ENCODE measurements at places on chromosomes 3 and 15. TPM values are rescaled to one million over a fixed set of nuclear protein-coding genes. Genes with fewer than 3 reads are reported as not detected.

Gene AGTR1
- total RNA-seq: 15.6 TPM

Gene LRIG1
- total RNA-seq: 4.9 TPM

Gene ASB14
- total RNA-seq: not detected

Gene RHCG
- not detected for total RNA-seq

Gene DTWD1
- total RNA-seq: 34.8 TPM

Gene TM4SF1
- 223 TPM for total RNA-seq

Gene BMF
- 10.6 TPM for total RNA-seq

Gene CCR3
- not detected for total RNA-seq

Gene RTP1
- total RNA-seq: not detected

Gene FETUB
- not detected for total RNA-seq

Gene FBXL22
- 0.12 TPM for total RNA-seq

Gene ADPRH
- 0.34 TPM for total RNA-seq

Gene SLC24A5
- total RNA-seq: not detected

Gene CISH
- 3.1 TPM for total RNA-seq

Gene HEXA
- 147 TPM for total RNA-seq

Gene RASL12
- 4.7 TPM for total RNA-seq

Gene MCF2L2
- 0.58 TPM for total RNA-seq

Gene BCL2A1
- 0.12 TPM for total RNA-seq

Gene CEP70
- total RNA-seq: 8.2 TPM

Gene STRIT1
- total RNA-seq: not detected

Gene LRRC31
- not detected for total RNA-seq

Gene DUOX2
- total RNA-seq: not detected

Gene LIPH
- 1.5 TPM for total RNA-seq

Gene NDN
- 201 TPM for total RNA-seq

Gene SNURF
- 1.5 TPM for total RNA-seq

Gene GOLGA8B
- total RNA-seq: 8.3 TPM

Gene KNL1
- 1.5 TPM for total RNA-seq

Gene MINDY2
- 8.8 TPM for total RNA-seq

All from pericardium fibroblast (primary cell).